B cell (primary cell): ENCODE measurements at places on chromosomes 4 and X. TPM values are rescaled to one million over a fixed set of nuclear protein-coding genes. Genes with fewer than 3 reads are reported as not detected.

DNA sequence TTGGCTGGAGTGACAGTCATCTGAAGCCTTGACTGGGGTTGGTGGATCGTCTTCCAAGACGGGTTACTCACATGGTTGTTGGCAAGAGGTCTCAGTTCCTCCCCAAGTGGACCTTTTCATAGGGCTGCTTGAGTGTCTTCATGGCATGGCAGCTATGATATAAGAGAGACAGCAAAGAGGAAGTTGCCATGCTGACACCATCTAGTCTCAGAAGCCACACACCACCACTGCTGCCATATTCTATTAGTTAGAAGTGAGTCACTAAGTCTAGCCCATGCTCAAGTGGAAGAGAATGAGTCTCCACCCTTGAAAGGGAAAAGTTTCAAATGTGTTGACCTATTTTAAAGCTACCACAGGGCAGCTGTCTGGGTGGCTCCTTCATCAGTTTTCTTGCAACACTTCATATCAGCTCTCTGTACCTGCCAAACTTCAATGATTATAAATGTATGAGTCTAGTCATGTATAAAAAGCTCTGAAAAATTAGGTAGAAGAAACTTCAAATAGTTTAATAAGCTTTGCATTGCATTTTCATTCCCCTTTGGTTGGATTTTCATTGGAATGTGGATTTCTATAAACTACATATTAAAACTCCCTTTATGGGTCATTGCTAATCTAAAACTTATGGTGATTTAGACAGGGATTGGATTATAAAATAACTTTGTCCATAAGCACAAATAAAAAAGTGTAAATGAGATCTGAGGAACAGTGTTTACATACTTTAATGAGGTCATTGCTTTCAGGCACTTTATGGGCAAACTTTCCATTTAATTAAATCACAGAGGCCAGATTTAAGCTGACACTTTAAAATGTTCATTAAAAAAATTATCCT, 68.0 kb upstream of the ATXN3L start:
- DNase-seq: no peak
- H3K4me3 ChIP-seq: no peak overlapping the region
- no peak overlapping the region for H3K27ac ChIP-seq
- H3K4me1 ChIP-seq: peaks cover 3% of the 10 kb centered on the region
- H3K36me3 ChIP-seq: no peaks in the 10 kb centered on the region
- H3K27me3 ChIP-seq: no peaks in the 10 kb centered on the region

- no peak overlapping the region for H3K4me3 ChIP-seq
- DNase-seq: no peak
- H3K27me3 ChIP-seq: no peaks in the 10 kb centered on the region
- H3K36me3 ChIP-seq: no peaks in the 10 kb centered on the region
- no peak overlapping the region for H3K27ac ChIP-seq
These were observed 353.8 kb upstream of the PABPC5 start for GRCh38 chrX:91080822-91081221.

DNA sequence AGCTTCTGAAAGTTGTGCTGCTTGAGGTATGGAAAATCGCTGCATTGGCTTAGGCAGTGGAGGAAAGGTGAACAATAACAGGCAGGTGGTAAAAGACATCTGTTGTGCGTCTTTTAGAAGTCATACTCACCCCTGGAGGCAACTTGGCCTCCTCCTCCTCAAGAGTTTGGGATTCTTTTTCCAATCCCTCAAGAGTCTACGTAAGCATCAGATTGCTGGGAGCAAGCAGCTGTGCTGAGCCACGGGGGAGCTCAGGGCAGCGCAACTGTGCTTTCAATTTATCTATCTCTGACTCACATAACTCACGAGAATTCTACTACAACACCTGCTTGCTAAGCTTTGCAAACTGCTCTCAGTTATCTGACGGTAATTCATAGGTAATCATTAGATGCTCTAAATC, 6.4 kb upstream of the RBMX2 start:
- no peaks in the 10 kb centered on the region for H3K36me3 ChIP-seq
- H3K4me1 ChIP-seq: no peaks in the 10 kb centered on the region
- no peak overlapping the region for H3K27ac ChIP-seq
- H3K4me3 ChIP-seq: no peak overlapping the region

DNA sequence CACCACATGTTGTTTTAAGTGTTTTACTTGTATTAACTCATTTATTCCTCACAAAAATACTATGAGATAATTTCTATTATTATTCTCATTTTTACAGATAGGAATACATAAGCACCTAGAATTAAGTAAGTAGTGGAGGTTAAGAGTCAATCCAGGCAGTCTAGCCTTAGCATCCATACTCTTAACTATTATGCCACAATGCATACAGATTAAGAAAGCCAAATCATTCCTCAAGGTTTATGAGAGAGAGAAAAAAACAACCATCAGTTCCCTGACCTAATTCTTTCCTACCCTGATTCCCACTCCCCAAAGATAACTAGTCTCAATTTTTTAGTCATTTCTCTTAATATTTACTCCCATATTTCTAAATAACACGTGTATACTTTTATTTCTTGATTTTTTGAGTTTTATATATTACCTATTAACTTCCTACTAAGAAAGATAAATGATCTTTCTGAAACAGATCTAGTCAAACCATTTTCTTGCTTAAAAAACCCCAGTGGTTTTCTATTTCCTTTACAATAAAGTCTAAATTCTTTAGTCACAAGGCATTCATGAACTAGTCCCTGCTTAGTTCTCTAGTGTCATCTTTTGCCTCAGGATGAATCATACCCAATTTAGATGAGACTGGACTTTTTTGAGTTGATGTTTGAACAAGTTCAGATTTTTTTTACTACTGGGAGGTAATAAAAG, 16.0 kb downstream of the UBA6 start:
- DNase-seq: no peak
- no peaks in the 10 kb centered on the region for H3K27me3 ChIP-seq
- no peak overlapping the region for H3K27ac ChIP-seq

GRCh38 chr4:14293582-14293981, 666.1 kb upstream of the BOD1L1 start:
- H3K27me3 ChIP-seq: no peaks in the 10 kb centered on the region
- H3K4me3 ChIP-seq: no peak overlapping the region
- H3K4me1 ChIP-seq: no peaks in the 10 kb centered on the region
- DNase-seq: no peak
- H3K36me3 ChIP-seq: no peaks in the 10 kb centered on the region

DNA sequence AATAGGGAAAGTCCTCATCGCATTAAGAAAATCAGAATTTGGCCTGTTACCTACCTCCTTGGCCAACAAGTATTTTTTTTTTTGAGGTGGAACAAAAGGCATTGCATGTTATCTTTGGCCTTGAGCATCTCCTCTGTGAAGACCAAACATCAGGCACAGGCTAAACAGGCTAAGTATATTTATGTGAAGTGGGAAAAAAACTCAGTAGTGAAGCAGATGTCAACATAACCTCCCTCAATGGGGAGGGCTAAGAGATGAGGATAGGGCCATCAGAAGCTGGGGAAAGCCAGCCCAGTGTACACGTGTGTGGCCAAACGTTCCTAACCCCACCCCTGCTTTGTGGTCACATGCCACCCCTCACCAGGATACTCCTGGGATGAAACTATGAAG, 102.5 kb downstream of the FNIP2 start:
- no peak overlapping the region for H3K4me3 ChIP-seq
- H3K27me3 ChIP-seq: no peaks in the 10 kb centered on the region
- no peaks in the 10 kb centered on the region for H3K36me3 ChIP-seq
- no peak overlapping the region for H3K27ac ChIP-seq
- H3K4me1 ChIP-seq: no peaks in the 10 kb centered on the region
- DNase-seq: no peak

- H3K4me1 ChIP-seq: peaks cover 5% of the 10 kb centered on the region
- H3K4me3 ChIP-seq: no peak overlapping the region
- DNase-seq: no peak
- no peak overlapping the region for H3K27ac ChIP-seq
- H3K27me3 ChIP-seq: peaks cover 4% of the 10 kb centered on the region
These were observed 81.6 kb downstream of the SORBS2 start for GRCh38 chr4:185730387-185730786.

- H3K4me3 ChIP-seq: no peak overlapping the region
- no peak overlapping the region for H3K27ac ChIP-seq
- no peaks in the 10 kb centered on the region for H3K4me1 ChIP-seq
- no peaks in the 10 kb centered on the region for H3K27me3 ChIP-seq
These were observed 1381.5 kb upstream of the AGA start for GRCh38 chr4:178823673-178824295.

DNA sequence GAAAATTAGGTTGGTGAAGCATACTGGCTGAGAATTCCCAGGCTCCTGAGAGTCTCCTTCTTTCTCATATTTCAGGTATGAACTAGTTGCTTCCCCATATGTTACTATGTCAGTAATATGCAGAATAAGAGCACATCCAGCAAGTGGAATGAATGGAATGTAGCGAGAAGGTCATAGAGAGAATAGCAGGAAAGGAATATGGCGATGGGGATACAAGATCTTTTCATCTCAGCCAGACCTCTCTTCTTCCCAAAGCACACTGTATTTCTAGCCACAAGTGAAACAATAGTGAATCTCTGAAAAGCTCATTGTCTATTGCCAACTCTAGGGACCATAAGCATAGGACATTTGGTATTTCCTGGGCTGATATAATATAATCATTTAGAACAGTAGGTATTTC, 54.6 kb upstream of the MMAA start:
- H3K27me3 ChIP-seq: no peaks in the 10 kb centered on the region
- no peaks in the 10 kb centered on the region for H3K4me1 ChIP-seq
- no peak overlapping the region for H3K27ac ChIP-seq
- DNase-seq: no peak

DNA sequence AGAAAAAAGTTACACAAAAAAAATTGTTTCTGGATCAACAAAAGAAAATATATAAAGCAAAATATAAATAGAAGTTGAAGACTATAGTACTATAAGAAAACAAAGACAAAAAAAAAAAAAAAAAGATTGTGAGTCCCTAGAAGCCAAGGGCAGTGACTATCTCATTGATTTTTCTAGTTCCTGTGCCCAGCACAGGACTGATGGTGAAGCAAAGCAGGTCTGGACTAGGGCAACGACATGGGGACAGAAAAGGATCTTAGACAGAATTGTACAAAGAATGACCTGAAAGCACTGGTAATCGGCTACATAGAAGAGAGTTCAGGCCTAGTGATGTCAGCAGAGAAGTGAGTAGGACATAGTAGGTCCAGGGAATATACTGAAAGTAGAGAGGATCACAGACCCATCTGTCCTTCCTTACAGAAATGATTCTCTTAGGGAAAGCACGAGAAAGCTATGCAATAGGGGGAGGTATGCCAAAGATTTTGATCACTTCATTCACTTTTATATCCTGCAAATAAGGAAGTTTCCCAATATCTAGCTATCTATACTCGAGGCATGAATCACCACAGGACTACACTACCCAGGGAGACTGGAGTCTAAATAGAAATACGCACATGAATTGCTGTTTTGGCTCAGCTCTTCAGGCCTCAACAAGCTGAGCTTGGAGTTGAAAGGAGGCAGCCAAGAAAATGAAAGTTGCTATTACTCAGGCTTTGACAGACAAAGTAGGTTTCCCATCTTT, 230.9 kb upstream of the GPC4 start:
- H3K4me3 ChIP-seq: no peak overlapping the region
- no peaks in the 10 kb centered on the region for H3K4me1 ChIP-seq
- no peaks in the 10 kb centered on the region for H3K36me3 ChIP-seq
- H3K27me3 ChIP-seq: no peaks in the 10 kb centered on the region
- H3K27ac ChIP-seq: no peak overlapping the region
- no peak for DNase-seq

GRCh38 chr4:15253349-15253748, 174.5 kb upstream of the C1QTNF7 start:
- DNase-seq: peak; percentile 46
- no peaks in the 10 kb centered on the region for H3K27me3 ChIP-seq
- H3K27ac ChIP-seq: peak overlapping the region; percentile 25
- peaks cover 2% of the 10 kb centered on the region for H3K36me3 ChIP-seq

GRCh38 chrX:12443534-12444098, 305.3 kb downstream of the FRMPD4 start:
- no peak overlapping the region for H3K4me3 ChIP-seq
- H3K27ac ChIP-seq: no peak overlapping the region
- H3K36me3 ChIP-seq: no peaks in the 10 kb centered on the region
- no peaks in the 10 kb centered on the region for H3K27me3 ChIP-seq
- no peak for DNase-seq
- H3K4me1 ChIP-seq: no peaks in the 10 kb centered on the region

DNA sequence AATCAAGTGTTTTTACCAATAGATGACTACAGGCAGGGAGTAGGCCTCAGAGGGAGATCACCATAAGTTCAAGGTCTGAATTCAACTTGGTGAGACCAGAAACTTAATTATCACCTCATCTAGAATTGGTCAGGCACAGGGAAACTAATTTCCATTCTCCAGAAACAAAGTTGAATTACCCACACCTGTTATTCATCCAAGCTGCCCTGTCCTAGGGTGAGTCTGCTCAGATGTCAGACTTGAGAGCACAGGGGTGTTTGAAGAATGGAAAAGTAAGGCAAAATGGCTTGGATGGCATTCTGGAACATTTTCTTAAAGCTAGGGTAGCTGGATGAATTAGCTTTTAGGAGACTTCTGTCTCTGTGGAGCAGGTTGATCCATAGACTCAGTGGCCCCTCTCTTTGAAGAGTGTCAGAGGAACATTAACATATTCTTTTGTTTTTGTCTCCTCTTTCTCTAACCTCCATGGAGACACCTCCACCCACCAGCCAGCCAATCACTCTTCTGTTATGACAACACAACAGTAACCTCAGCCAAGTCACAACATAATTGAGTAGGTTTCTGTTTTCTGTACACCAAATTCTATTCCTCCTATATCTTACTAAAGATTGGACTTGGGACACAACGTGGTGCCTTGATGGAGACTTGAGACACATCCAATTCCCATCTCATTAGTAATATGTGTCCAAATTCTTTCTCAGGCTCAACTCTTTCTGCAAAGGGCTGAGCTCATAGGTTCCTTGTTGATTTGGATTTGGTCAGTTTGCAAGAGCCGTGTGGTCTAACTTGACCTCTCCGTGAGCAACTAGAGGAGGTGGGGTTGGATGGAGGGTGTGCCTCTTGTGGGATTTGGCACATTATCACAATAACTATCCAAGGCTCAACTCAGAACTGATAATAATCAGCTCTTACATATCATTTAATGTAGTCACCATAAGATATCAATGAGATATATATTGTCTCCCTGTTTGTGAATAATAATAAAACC, 45.1 kb downstream of the VSIG4 start:
- no peak overlapping the region for H3K4me3 ChIP-seq
- no peaks in the 10 kb centered on the region for H3K27me3 ChIP-seq
- H3K27ac ChIP-seq: no peak overlapping the region
- H3K36me3 ChIP-seq: no peaks in the 10 kb centered on the region
- peaks cover 10% of the 10 kb centered on the region for H3K4me1 ChIP-seq
- DNase-seq: no peak

GRCh38 chr4:10096201-10096977, 20.2 kb downstream of the WDR1 start:
- H3K4me3 ChIP-seq: no peak overlapping the region
- peak; percentile 30 for DNase-seq
- no peaks in the 10 kb centered on the region for H3K27me3 ChIP-seq
- peaks cover 93% of the 10 kb centered on the region for H3K36me3 ChIP-seq
- H3K4me1 ChIP-seq: peaks cover 50% of the 10 kb centered on the region

The FRMPD3 gene
- polyA plus RNA-seq: 2.2 and 2.9 TPM in 2 replicates

The LRCH2 gene
- polyA plus RNA-seq: not detected in 2 replicates

The GAGE1 gene
- not detected in 2 replicates for polyA plus RNA-seq

The CT45A7 gene
- polyA plus RNA-seq: not detected in 2 replicates

The ASB9 gene
- polyA plus RNA-seq: not detected in 2 replicates

The LDOC1 gene
- polyA plus RNA-seq: 3.8 and 7.9 TPM in 2 replicates

The BEND2 gene
- 0.06 TPM in 1 of 2 replicates, not detected in the other for polyA plus RNA-seq

The SUPT20HL2 gene
- polyA plus RNA-seq: not detected in 2 replicates

The PDE6B gene
- 23.0 and 25.2 TPM in 2 replicates for polyA plus RNA-seq
